ENCODE measurements at places on chromosomes 5 and 9. TPM values are rescaled to one million over a fixed set of nuclear protein-coding genes. Genes with fewer than 3 reads are reported as not detected.

GRCh38 chr5:145204743-145205142 lies 630.4 kb downstream of the PRELID2 start:
- DNase-seq: no peak
- H3K4me3 ChIP-seq: no peak overlapping the region
- no peaks in the 10 kb centered on the region for H3K4me1 ChIP-seq
- no peaks in the 10 kb centered on the region for H3K27me3 ChIP-seq
- no peaks in the 10 kb centered on the region for H3K36me3 ChIP-seq
- H3K27ac ChIP-seq: no peak overlapping the region

- no peaks in the 10 kb centered on the region for H3K4me1 ChIP-seq
- H3K36me3 ChIP-seq: peaks cover 42% of the 10 kb centered on the region
- no peak for DNase-seq
- H3K27ac ChIP-seq: no peak overlapping the region
- H3K27me3 ChIP-seq: no peaks in the 10 kb centered on the region
Measured at GRCh38 chr9:120480707-120481106, 99.3 kb downstream of the CDK5RAP2 start.

GRCh38 chr5:82073179-82073578 lies 101.4 kb downstream of the ATG10 start:
- no peak overlapping the region for H3K4me3 ChIP-seq
- H3K27me3 ChIP-seq: no peaks in the 10 kb centered on the region
- H3K4me1 ChIP-seq: no peaks in the 10 kb centered on the region
- H3K36me3 ChIP-seq: no peaks in the 10 kb centered on the region

GRCh38 chr5:28751396-28751795 lies 1713.0 kb upstream of the CDH9 start:
- no peaks in the 10 kb centered on the region for H3K36me3 ChIP-seq
- H3K27me3 ChIP-seq: no peaks in the 10 kb centered on the region
- H3K4me1 ChIP-seq: no peaks in the 10 kb centered on the region
- H3K27ac ChIP-seq: no peak overlapping the region
- no peak for DNase-seq
- no peak overlapping the region for H3K4me3 ChIP-seq

REEP2 gene
- total RNA-seq: 5.7 TPM

Data from tibial nerve (tissue), 4 donors.